Activated naive CD4-positive, alpha-beta T cell treated with anti-CD3 and anti-CD28 coated beads, Interleukin-2, amount 10 ng/mL, durations not matched to agents 7 days and 5 days (primary cell): ENCODE measurements at places on chromosomes 11 and 22.

GRCh38 chr11:116866804-116867455, 29.5 kb upstream of the APOA1 start:
- no peak for DNase-seq

GRCh38 chr11:96143041-96143521, 199.9 kb downstream of the MAML2 start:
- no peak for DNase-seq

DNA sequence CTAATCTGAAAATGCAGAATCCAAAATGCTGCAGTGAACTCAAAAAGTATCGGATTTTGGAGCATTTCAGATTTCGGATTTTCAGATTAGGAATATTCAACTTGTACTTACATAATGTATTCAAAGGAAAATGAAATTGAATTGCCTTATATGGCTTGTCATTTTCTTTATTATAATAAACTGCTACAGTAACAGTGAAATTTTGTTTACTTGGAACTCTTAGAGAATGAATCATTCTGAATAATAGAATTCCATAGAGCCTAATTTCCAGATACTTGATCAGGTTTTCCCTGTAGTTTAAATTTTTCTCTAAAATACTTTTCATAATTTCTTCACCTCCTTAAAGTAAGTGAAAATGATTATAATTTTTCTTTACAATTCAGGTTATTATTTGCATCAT, 17.3 kb downstream of the TTC17 start:
- DNase-seq, result no peak

GRCh38 chr22:36356708-36357624, 30.8 kb downstream of the MYH9 start:
- DNase-seq, result no peak
